ENCODE measurements at places on chromosomes 1 and 21.

- DNase-seq, result no peak
Measured at GRCh38 chr1:179794669-179795068, 51.6 kb downstream of the FAM163A start.

- no peak for DNase-seq
Measured at GRCh38 chr1:70909262-70909822, 138.3 kb downstream of the PTGER3 start.

- no peak for DNase-seq
Measured at GRCh38 chr21:19850157-19850556, 1148.1 kb upstream of the NCAM2 start.

DNA sequence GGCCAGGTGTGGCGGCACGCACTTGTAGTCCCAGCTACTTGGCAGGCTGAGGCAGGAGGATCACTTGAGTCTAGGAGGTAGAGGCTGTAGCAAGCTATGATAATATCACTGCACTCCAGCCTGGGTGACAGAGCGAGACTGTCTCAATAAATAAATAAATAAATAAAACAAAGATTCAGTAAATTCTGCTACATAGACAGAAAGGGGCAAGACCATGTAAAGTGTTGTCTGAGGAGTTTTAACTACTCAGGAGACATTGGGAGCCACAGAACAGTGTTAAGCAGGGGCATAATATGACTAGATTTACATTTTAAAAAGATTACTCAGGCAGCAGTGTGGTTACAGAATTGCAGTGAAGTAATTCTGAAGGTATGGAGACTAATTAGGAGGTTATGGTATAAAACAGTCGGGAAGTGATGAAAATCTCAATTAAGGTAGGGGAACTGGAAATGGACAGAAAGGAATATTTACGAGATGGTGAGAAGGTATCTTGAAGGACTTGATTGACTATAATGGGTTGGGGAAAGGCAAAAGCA, 94.7 kb downstream of the ATP1B1 start:
- no peak for DNase-seq

GRCh38 chr21:45562965-45563364, 20.7 kb upstream of the SLC19A1 start:
- no peak for DNase-seq

DNA sequence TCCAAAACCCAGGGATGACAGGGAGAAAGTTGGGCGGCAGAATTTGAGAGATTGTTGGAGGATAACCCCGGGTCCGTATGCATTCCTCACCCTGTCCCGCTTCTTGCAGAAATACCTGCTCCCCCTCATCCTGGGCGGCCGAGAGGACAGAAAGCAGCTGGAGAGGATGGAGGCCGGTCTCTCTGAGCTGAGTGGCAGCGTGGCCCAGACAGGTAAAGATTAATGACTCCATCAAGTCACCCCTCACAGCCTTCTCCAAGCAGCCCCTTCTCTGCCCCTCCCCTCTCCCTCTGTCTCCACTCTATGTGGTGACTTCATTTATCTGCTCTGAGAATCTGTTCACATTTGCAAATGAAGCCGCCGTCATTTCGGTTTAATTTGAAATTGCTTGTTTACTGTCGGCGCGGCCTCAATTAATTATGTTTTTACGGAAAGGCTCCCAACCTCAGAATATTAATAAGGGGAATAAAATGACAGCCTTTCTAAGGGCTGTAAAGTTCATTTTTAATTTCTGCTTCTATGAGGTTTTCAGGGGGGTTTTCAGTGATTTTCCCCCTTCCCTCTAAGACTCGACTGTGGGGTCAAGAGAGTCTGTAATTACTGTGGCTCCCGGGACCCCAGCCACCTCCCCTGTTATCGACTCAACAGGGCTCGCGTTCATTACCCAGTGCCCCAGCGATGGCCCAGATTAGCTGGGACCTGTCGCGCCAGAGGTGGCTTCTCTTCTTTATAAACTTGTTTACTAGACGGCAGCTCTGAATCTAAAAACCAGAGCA, 148.3 kb downstream of the PEX14 start:
- DNase-seq, result no peak

- DNase-seq, result no peak
Measured at GRCh38 chr21:25360593-25360992, 246.7 kb downstream of the MRPL39 start.

DNA sequence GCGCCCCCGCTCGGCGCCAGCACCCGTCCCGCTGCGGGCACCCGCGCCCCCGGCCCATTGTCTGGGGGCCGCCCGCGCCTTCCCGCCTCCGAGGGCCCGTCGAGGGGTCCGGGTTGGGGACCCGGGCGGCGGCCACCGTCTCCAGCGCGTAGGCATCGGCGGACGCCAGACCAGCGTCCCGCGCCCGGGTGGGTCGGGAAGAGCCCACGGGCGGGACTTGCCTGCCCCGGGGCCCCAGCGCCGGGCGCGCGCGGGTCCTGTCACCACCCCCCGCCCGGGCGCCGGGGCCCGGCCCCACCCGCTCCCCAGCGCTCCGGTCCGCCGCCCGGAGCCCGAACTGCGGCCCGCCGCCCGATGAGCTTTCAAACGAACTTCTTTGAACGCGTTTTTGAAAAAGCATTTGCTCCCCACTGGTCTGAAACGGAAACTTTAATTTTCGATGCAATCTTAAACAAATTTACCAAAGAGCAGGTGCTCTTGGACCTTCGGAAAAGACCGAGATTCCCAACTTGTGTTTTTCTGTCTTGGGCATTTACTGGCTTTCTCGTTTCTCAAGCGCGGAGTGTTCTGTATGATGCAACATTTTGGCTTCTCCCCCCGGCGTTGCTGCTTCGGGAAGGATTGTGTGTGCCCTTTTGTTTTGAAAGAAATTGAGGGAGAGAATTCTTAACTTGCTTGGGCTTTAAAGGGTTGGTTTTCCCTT, 615 bp downstream of the CLIC4 start:
- DNase-seq, result no peak

DNA sequence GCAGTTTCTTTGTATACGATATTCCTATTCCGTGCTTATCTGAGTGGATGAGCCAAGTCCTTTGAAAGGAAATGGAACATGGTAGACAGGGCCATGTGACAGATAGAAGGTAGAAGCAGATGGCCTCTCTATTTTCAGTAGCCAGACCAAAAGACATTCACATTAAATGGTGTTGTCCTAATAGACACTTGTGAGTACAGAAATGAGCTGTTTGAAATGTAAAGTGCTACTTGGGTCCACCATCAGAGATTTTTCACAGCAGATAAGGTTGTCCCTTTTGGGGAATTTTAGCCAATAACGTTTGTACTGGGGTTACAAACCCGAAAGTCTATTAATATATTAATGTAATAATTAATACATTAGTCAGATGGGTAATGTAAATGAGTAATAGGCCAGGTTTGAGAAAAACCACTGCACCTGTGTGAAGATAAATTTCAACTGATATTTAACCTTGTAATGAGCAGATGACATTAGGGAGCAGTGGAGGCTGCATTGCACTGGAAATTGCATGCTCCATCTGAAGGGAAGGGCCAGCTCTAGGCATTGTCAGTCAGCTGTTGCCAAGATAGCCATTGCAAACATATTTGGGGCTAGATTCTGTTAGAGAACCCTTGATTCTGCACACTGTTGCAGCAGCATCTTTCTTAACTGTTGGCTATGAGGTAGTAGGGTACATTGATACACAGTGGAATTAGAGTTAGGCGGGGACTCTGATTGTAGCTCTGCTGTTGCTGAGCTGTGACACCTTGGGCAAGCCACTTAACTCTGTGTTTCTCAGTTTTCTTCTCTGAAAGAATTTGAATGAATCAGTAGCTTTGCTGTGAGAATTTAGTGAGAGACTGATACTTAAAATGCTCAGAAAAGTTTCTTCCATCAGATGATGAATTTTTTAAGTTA, 43.8 kb downstream of the FGGY start:
- no peak for DNase-seq

GRCh38 chr1:10597492-10598388, 123.0 kb downstream of the PEX14 start:
- no peak for DNase-seq

- DNase-seq, result no peak
Measured at GRCh38 chr21:38384675-38385426, 113.4 kb downstream of the ERG start.

DNA sequence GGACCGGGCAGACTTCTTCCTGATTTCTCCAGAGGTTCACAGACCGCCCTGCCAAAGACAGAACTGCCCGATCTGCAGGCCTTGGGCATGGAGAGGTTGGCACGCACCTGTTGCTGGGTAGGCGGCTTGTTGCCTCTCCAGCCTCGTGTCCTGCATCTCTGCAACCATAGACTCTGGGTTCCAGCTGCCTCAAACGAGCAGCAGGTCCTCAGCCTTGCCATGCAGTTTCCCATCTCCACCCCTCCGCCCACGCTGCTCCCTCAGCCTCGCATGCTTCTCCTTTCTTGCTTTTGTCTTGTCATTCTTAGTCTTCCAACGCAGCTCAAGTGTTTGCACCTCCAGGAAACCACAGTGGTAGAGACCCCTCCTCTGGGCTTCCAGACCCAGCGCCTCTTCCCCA, 126.2 kb downstream of the LACTBL1 start:
- no peak for DNase-seq

- DNase-seq, result no peak
Measured at GRCh38 chr1:203306089-203306964, 1.0 kb downstream of the BTG2 start.

GRCh38 chr1:219833214-219833815, 95.0 kb downstream of the SLC30A10 start:
- DNase-seq, result no peak

GRCh38 chr1:70717656-70718055, 306.6 kb downstream of the CTH start:
- no peak for DNase-seq

DNA sequence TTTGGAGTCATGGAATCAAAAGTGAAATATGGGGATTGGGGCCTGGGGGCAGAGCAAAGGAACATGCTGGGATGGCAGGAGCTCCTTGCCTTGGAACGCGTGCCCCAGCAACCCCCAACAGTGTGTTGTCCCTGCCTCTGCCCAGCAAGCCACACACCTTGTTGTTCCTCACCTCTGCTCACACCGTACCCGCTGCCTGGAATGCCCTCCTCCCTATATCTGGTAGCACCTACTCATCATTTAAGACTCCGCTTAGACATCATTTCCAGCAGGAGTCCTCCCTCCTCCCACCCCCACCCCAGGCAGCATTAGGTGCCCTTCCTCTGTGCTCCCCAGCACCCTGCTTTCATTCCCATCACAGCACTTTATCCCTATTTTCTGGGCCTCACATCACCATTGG, 7.8 kb downstream of the NECTIN4 start:
- no peak for DNase-seq

DNA sequence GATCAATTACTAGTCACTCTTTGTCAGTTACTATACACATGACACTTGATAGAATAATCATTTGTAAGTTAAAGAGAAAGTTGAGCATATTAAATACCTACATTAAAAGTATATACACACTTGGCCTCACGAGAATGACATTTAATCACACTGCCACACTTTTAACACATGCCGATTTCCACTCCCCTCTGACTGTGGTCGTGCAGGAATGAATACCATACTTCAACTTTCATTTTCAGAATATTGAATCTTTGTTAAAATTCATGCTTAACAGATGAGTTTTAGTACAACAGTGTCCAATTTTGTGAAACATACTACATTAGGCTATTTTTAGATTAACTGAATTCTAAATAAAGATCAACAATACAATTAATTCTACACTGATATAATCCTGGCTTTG, 78.2 kb upstream of the SDC3 start:
- no peak for DNase-seq

DNA sequence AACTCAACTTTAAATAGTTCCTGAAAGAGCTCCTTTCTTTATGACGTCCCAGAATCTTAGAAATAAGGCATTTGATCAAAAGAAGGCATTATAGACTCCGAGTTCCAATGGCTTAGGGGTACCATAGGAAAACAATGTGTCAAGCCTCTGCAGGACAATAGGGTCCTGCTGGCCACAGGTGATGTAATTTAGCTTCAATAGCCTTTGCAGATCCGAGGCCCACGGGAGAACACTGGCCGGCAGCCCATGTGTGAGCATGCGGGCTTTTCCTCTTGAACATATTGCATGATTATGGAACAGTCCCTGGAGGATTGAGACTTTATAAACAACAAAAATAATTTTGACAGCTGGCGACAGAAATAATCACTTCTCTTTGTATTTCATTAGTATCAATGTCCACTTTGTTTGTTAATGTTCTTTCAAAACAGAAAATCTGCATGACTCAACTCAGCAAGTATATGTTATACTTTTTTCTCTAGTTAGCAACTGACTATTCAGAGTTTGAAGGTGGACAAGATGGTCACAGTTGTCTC, 49.0 kb upstream of the NR5A2 start:
- no peak for DNase-seq

DNA sequence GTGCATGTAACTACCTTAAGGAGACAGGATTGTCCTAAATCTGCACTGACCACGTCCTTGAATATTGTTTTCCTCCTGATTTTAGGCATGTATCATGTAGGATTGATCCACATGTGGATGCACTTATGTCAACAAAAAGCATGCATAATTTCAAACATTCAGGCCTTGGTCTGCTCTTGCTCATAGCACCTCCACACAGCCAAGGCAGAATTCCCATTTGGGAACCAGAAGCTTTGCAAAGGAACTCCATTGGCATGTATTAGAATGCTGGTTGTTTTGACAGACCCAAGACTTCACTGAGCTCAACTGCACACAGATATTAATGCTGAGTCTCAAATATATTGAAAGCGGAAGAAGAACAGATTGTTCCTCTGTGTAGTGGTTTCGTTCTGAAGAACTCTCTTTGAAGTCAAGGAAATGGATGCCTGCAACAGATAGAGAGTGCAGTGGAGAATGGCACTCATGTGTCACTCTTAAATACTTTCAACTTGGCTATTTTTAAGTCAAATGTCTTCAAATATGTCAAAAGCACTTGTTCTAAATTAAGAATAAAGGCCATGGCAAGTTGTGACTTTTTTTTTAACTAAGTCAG, 387.6 kb downstream of the LTN1 start:
- DNase-seq, result no peak

DNA sequence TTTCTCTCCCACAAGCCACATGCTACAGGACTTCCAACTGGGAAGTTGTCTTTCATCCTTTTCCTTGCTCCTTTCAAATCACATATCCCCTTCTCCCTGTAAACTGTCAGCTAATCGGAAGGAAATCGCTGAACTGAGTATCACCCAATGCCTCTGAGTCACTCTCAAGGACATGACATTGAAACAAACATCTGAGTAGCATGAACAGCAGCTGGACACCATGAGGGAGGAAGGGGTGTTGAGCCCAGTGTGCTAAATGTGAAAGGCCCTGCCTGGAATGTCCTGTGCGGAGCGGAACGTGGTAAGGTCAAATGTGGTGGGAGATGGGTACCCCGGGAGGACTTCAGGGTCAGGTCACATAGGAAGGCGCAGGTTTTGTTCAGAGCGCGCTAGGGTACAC, at the start of gene OR2AJ1:
OR2AJ1 (plus strand) TSS at position 22 of the 400 bp plus-strand sequence. CDS start 8,880 bp downstream, outside the sequence.
- no peak for DNase-seq

GRCh38 chr1:36306210-36306901, at the start of gene SH3D21:
TSS of gene SH3D21 (plus strand) at chr1:36306368. CDS start at chr1:36306421, 53 bp downstream.
- DNase-seq, result no peak

- no peak for DNase-seq
Measured at GRCh38 chr1:167710836-167711235, 10.9 kb upstream of the MPZL1 start.

- DNase-seq, result no peak
Measured at GRCh38 chr1:224407571-224408293, 26.9 kb downstream of the WDR26 start.

- no peak for DNase-seq
Measured at GRCh38 chr21:29233611-29234540, 64.8 kb upstream of the BACH1 start.
